CD4-positive, alpha-beta T cell (primary cell): ENCODE measurements at places on chromosomes 16 and 17.
A peak's percentile ranks its signal among the peaks of the same experiment; 100 is the strongest.

- DNase-seq: no peak
Measured at GRCh38 chr17:74527081-74527480, 4.2 kb downstream of the CD300LB start.

GRCh38 chr17:33124871-33125551 is 133.4 kb downstream of the SPACA3 start:
- no peak for DNase-seq

GRCh38 chr17:77210946-77211541 is 70.3 kb downstream of the SEC14L1 start:
- no peak for DNase-seq

DNA sequence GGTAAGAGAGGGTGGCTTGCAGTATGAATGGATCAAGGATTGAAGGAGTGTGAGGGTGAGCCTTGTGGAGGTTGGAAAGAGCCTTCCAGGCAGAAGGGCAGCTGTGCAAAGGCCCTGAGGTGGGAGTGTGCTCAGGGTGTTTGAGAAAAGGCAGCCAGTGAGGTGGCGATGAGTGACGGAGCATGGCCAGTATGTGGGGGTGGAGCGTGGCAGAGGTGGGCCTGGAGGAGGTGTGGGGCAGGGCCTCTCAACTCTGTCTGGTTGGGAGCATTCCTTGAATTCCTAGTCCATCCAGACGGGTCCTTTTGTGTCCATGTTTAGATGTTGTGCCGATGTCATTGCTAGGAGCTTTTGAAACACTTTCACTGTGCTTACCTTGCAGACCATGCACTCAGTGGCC is 51.3 kb downstream of the EPN2 start:
- DNase-seq: no peak

- DNase-seq: peak; percentile 50
Measured at GRCh38 chr16:30927789-30928378, 4.5 kb downstream of the FBXL19 start.

DNA sequence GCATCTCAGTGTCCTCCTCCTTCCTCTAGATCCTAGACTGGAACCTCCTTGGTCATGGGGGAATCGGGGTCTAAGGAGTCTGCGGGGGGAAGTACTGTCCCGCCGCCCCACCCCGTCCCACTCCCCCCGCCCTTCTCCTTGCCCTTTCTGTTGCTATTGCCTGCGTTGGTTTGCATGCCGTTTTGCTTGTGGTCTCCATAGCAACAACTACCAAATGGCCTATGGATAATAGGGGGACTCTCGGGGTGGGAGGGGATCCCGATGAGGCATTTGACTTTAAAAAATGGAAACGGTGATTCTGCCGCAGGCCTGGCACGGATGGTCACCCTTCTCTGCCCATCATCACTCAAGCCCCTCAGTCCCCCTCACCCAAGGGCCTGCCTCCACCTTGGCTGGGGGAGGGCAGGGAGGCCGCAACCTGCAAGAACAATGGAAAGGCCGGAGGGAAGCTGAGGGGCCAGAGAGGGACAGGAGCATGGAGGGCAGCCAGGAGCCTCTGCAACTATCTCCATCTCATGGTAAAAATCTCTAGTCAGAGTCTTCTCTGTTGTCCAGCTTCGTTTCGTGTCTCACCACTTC is 231.4 kb upstream of the TNRC6C start:
- DNase-seq: no peak

DNA sequence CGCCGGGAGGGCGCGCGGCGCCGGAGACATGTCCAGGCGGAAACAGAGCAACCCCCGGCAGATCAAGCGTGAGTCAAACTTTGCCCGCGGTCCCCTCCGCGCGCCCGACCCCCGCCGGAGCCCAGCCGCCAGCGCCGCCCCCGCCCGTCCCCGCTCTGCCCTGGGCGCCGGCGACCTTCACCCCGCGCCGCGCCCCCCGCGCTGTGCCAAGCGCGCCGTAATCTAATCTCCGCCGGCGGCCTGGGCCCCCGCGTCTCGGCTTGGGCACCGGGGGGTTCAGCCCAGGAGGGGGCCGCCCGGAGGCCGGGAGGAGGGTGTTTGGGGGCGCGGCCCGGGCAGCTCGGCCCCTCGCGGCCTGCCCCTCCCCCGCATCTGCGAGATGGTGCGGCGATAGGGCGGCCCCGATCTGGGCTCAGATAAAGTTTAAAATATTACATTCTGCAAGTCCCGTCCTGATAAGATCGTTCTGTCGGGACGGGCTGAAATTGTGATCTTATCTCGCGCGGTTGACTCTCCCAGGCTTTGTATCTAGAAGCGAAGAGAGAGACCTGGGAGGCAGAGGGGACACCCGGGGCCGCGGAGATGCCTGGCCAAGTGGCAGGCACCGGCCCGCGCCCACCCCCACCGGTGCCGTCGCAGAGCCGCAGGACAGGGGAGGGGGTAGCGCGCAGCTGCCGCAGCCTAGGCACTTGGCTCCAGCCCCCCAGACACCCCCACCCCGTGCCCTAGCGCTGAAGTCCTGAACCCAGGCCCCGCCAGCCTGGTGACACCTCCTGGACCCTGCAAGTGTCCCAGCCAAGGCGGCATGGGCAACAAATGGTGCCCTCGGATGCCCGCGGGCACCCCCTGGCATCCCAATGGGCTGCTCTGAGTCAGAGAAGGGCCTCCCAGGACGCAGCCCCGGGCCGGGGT is 787 bp downstream of the ZFPM1 start:
- peak; percentile 43 for DNase-seq

DNA sequence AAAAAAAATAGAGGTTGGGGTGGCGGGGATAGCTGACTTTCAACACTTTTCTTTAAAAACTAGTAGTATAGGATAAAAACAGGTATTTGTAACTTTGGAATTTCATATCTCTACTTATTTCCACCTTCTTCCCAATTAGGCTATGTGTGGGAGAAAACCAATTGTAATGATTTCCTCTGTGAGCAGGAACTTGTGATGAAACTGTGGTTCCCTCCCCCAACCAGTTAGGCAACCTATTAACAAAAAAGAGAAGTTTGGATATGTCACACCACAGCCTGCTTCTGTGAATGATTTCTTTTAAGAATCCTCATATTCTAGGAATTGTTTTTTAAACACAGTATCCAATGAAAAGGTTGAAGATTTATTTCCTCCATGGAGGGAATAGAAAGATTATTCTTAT is 1.9 kb downstream of the IGSF6 start:
- DNase-seq: no peak
